ENCODE measurements at places on chromosomes 12 and 14.

DNA sequence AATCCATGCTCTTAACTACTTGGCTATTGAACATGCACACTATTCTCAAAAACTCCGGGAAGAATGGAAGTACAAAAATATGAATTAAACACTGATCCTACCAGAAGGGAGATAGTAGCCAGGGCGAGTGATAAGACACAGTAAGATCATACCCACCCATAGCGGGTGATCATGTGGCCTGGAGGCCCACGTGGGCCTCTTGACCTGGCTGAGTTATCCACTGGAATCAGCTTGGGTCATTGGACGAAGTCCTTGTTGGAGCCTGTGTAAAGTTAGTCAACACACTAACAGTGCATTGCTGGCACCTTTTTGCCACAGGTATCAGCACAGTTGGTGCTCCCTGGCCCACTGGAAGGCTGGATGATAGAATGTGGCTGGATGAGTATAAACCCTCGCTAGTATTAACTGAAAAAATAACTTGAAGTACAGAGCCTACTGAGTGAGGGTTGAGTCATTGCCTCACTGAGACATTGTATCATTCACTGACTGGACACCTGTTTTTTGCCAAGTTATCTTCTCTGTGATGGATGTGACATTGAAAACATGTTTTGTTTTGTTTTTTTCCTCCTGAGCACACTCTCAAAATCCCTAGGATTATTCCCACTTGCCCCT is 149.2 kb upstream of the FUT8 start:
- DNase-seq = no peak

GRCh38 chr12:101927036-101927435 is 49.7 kb downstream of the DRAM1 start:
- no peak for DNase-seq

DNA sequence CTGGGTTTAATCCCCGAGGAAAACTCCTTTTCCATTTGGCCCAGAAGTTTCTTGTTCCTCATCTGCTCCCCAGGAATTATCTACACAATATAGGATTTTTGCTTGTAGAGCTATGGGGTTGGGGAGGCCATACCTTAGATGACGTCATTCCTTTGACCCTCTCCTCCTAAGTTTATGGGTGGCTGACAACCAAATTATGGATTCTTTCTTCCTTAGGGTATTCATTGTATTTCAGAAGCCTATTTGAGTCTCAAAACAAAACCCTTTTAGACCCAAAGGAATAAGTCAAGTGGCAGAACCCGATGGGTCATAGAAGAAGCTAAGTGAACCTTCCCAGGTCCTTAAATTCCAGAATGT is 14.2 kb downstream of the PROX2 start:
- DNase-seq = no peak

DNA sequence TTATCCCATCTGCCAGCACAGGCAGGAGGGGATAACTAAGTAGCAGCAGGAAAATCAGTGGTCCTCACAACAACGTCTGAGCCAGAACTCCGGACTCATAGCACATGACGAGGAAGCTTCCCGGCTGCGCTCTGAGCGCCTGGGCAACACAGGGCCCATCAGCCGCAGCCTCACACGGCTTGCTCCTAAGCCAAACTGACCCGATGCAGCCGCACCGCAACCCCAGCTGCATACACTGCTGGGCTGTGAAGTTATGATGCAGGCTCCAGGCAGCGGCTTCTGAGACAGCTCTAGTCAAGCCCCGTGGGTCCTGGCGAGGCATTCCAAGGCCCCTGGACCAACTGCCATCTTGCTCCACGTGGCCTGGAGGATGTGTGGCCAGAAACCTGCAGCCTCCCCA is 28.1 kb downstream of the ZFYVE21 start:
- no peak for DNase-seq

- DNase-seq = no peak
Measured at GRCh38 chr14:39376667-39377403, 55.4 kb downstream of the FBXO33 start.

Data from anterior cingulate cortex (tissue), 58 donors.